ENCODE measurements at places on chromosomes 7 and 10.

GRCh38 chr10:14583252-14583651 lies 191.4 kb downstream of the FAM107B start:
- no peak for DNase-seq

- no peak for DNase-seq
Measured at GRCh38 chr7:50725774-50726173, 56.9 kb downstream of the GRB10 start.

DNA sequence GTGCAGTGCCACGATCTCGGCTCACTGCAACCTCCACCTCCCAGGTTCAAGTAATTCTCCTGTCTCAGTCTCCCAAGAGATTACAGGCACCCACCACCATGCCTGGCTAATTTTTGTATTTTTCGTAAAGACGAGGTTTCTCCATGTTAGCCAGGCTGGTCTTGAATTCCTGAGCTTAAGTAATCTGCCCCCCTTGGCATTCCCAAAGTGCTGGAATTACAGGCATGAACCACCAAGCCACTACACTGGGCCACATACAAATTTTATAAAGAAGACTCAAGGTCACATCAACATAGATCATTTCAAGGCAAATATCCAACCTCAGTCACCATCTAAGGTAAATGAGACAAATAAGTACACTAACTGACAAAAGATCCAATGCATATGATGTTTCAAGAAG lies 32.1 kb downstream of the IGF2BP3 start:
- DNase-seq = no peak

DNA sequence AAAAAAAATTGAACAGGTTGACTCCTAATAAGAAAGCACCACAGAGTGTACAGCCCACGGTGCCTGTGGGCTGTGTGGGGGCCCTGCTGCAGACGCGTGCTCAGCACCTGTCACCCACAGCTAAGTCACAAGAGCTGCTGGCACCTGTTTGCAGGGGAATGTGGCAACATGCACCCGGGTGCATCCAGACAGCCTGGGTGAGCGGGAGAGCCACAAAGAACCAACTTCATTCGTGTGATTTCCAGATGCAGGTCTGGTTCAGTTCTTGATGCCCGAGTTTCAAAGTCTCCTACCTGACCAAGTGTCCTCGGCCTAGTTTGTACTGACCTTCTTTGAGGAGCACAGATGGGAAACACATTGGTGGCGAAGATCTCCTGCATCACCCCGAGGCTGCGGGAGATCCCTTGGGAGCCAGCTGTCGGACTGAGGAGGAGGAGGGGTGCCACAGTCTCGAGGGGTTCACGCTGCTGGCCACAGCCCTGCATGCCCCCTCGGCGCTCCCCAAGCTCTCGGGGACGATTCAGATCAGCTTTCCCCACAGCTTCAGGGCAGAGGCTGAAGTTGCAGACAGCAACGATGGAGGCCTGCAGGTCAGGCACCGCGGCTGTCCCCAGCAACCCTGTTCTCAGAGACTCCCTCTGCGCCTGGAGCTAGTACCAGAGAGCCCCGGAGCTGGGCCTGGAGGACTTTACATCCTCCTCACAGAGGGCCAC lies 35.3 kb downstream of the AMZ1 start:
- no peak for DNase-seq

DNA sequence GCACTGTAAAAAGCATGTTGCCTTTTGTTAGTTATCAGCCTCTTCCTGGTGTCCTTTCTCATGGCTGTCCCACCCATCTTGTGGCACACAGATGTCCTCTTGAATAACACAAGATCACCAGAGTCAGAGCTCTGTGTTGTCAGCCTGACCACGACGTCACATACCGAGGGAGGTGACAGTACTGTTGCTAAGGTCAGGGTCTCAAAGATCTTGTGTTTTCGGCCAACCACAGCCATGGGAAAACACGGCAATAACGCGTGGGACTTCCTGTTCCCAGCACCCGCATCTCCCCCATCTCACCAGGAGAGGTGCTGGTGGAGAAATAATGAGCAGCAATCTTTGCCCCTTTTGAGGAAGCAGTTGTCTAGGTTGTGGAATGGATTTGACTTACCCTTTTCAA lies 40.4 kb downstream of the NPVF start:
- DNase-seq = no peak

DNA sequence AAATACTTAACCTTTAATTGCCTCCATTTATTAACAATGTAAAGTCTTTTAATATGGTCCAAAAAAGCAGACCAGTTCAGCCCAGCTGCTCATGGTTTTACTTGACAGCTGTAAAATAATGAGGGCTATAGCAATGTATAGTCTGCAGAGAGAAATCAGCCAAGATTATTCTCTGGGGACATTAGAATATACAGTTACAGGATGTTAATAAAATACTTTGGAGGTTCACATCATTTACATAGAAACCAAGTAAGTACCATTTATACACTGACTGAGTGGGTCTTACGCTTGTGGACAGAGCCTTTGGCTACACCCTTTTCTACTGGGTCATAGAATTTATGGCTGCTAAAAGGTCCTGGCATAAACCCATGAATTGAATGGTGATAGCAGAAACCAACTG lies 340.7 kb upstream of the CELF2 start:
- no peak for DNase-seq

DNA sequence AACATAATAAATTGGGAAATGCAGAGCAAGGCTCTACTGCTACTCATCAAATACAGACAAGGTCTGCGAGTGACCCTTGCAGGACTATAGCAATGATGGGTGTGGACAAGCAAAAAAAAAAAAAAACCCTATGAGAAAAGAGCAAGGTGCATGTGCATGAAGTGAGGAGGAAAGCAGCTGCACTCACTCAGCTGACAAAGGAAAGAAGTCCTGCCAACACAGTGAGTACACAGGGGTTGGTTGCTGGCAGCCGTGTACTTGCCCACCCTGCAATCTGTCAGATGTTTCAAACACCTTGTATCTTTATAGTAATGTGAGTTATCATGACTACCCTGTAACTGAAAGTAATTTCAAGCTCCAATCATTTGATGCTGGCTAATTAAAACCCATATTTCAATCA lies 20.5 kb downstream of the CHCHD3 start:
- no peak for DNase-seq

DNA sequence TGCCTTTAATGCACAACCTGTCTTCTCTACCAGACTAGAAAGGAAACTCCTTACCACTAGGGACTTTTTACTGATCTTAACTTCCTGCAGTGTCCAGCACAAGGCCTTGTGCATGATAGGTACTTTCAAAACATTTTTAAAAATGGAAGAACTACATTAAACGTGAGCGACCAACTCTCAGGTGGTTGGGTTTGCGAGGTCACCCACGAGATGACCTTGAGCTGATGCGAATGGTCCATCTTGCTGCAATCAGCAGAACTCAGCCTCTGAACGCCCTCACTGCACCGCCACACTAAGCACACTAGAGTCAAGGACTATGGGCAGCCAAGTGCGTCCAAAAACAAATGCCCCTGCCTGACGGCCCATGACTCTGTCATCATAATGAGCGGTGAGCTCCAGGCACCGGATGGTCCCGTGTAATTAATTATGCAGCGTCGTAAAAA lies 34.9 kb upstream of the PTF1A start:
- no peak for DNase-seq

GRCh38 chr7:149432121-149432691 lies 28.7 kb downstream of the ZNF777 start:
- no peak for DNase-seq

- DNase-seq = no peak
Measured at GRCh38 chr10:113283189-113283588, 269.7 kb upstream of the HABP2 start.

- no peak for DNase-seq
Measured at GRCh38 chr10:8951440-8952089, 897.1 kb downstream of the GATA3 start.

DNA sequence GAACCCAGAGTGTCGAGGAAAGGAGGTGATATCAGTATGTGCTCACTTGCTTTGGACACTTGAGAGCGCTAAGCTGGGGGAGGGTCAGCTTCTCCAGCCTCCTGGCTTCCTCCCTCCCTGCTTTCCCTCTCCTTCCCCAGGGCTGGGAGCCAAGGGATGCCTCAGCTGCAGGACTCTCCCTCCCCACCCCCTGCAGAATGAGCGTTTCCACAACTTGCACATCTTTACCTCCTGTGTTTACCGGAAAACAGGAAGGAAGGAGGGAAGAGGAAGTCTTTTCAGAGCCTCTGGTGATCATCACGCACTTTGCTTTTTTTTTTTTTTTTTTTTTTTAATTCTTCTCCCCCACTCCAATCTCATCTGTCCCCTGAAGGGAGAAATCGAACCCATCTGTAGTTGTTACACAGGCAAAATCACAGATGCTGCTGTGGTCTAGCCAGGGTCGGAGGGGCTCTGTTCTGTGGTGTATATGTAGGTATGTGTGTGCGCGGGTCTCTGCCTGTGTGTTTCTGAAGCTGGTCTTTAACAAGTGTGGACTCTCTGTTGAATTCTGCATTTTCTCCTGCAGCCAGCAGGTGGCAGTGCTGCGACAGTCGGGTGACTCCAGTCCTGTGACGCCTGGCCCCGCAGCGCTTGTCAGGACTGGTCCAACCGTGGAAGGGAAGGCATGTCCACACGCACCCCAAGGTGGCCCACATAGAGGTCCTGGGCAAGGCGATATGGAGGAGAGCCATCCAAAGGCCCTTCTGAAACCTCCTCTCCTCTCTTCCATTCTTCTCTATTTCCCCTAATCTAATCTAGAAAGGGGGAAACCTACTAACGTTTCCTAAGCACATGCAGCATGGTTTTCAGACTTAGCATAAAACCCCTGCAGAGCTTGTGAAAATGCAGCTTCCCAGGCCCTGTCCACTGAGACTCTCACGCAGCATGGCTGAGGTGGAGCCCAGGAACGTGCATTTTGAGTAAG lies 257.6 kb downstream of the PLXNA4 start:
- DNase-seq = peak; percentile 85

- no peak for DNase-seq
Measured at GRCh38 chr10:129342385-129342784, 124.7 kb upstream of the MGMT start.

GRCh38 chr7:80445351-80445750 lies 66.5 kb downstream of the GNAT3 start:
- DNase-seq = no peak

DNA sequence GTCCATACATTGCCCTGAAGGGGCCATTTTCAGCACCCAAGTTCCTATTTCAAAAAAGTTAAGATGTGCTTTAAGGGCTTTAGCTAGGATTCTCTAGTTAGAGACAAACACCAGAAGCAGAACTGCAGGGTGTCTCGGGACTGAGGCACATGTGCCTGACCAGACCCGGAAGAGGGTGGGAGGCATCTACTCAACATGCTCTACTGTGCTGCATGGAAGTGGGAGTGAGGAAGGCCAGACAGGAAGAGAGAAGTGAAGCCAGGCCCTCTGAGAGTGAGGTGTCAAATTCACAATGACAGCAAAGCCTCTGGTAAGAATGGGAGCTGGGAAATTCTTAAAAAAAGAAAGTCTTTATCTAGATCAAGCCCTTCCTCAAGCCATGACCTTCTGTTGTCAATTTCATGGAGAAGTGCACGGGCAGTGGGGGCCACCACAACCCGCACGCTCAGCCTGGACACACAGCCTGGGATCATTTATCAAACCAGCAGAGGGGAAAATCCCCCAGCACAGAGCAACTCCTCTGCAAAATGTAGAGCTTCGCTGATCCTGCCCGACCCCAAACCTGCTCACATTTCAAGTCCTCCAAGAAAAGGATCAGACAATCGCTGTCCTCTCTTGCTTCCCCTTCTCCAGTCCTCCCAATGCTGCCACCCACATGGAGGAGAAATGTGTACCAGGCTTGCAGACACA lies 38.7 kb downstream of the PLXNA4 start:
- no peak for DNase-seq

DNA sequence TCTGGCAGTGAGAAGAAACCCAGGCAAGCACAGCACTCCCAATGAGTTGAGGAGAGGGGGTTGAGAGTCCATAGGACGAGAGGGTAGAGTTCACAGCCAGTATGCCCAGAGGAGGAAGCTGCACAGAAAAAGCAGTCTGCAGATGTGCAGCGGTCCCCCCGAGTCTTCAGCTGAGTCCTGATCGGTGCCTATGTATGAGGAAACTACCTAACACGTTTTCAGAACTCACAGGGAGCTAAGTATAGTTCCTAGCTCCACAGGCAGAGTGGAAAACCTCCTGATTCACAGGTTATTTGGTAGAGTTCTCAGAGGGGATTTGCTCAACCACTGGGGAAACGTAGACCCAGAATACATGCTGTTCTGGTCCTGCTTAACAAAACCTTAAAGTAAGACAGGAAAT lies 271.3 kb upstream of the CNTNAP2 start:
- DNase-seq = no peak

DNA sequence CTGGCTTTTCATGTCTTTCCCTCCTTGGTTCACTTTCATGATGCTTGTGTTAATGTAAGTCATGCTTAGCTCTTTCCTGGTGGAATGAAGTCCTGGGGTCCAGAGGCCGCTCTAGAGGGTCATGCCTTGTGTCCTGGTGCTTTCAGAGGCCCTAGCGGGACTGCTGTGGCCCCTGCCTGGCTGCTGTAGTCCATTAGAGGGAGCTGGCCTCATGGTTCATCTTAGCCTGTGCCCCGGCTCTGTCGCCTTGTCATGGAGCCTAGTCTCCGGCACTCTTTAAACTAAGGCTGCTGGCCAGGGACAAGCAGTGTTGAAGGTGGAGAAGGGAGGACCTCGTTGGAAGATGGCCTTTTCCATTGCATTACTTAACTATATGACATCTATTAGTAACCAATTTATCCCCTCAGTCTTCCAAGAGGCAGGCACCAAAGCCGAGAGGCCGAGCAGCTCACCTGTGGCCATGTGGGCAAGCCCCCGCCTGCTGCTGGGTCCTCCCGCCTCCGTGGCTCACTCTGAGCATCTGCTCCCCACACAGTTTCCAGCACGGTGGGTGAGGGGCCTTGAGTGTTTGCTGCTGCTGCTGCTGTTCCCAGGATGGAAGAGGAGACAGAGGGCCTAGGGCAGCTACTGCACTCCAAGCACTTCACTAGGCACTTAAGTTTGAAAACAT lies 5.0 kb upstream of the NDUFB2 start:
- DNase-seq = no peak

DNA sequence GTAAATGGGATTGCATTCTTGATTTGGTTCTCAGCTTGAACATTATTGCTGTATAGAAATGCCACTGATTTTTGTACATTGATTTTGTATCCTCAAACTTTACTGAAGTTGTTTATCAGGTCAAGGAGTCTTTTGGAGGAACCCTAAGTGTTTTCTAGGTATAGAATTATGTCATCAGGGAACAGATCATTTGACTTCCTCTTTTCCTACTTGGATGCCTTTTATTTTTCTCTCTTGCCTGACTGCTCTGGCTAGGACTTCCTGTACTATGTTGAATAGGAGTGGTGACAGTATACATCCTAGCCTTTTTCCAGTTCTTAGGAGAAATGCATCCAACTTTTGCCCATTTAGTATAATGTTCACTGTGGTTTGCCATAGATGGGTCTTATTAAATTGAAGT lies 48.8 kb downstream of the ANXA8 start:
- no peak for DNase-seq

Measured in astrocyte of the spinal cord (primary cell).